ENCODE measurements at places on chromosomes 5 and 9.

- DNase-seq = peak; percentile 81
These were observed at the start of gene SPDL1 for GRCh38 chr5:169583424-169584220. SPDL1 (plus strand) TSS chr5:169583773; CDS start chr5:169588417, 4,644 bp downstream.

DNA sequence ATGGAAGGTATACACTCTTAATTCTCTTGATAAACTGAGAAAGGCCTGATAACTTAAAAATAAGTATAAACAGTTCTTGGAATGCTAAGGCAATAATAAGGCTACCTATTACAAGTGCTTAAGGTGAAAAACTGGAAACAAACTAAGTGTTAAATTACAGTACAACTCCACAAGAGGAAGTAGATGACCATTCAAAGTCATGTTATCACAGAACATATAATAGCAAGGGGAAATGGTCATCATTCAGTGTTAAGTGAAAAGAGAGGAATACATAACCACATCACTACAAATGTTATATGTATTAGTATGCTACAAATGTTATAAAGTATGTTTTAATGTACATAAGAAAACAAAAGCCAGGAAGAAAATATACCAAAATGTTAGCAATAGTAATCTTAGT is 135.9 kb downstream of the CCDC192 start:
- no peak for DNase-seq

- no peak for DNase-seq
These were observed 56.1 kb downstream of the CHD1 start for GRCh38 chr5:98872674-98873073.

GRCh38 chr9:124839612-124840299 is 13.5 kb upstream of the WDR38 start:
- DNase-seq = no peak

GRCh38 chr9:117278020-117278419 is 136.8 kb downstream of the ASTN2 start:
- DNase-seq = peak; percentile 81

DNA sequence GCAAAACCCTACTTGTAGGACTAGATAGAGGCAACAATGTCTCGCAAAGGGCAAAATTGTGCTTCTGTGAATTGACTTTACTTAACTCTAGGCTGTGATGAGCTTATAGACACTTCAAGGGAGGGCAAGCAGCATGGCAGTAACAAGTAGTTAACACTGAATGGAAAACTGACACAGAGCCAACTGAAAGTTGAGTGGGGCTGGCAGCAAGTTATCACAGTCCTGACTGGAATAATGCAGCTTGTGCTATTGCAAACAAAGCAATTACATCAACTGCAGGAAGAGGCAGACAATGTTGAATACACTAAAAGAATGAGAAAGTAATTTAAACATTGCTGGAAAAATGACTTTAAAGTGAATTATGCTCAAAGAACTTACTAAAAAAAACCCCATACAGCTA is 62.2 kb downstream of the RNF38 start:
- DNase-seq = no peak

- DNase-seq = no peak
These were observed 65.4 kb upstream of the TNFSF8 start for GRCh38 chr9:114995681-114996221.

DNA sequence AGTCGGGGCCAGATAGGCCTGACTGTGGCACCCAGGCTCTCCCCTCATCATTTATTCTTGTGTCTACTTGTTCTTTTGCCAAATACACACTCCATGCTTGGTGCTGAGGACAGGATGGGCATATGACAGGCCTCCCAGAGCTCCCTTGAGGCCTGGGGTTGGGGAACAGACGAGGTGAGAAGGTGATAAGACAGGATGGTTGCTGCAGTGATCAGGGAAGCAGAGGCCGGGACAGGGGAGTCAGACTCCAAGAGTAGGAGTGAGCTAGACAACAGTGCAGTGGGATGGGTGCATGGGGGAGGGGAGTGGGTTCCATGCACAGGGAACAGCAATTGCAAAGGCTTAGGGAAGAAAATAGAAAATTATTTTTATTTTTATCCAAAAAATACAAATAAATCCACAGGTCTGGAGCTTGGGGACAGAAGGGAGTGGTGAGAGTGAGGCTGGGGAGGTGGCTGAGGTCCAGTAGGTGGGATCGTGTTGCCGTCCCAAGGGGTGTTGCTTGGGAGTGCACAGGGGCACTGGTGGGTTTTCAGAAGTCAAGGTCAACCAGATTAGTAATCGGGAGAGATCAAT is 3.4 kb upstream of the AMBP start:
- no peak for DNase-seq

DNA sequence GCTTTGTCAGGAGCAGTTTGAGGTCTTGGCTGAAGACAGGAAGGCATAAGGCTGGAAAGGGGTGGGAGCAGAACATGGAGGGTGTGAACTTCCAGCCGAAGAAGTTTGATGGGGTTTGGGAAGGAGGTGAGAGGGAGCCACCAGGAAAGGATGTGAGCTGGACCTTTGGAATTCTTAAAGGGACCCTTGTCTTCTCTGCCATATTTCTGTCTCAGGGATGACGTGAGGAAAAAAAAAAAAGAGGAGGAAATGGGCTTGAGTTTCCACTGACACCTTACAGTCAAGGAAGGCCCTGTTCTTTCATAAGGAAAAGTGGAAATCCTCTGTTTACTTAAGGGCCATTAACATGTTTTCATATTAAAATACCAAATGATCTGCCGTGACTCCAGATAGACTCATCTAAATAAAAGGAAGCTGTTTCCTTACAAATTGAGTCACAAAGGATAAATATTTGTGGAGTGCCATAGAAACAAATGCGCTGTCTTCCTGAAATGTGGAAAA is 132.1 kb downstream of the PALM2AKAP2 start:
- no peak for DNase-seq

DNA sequence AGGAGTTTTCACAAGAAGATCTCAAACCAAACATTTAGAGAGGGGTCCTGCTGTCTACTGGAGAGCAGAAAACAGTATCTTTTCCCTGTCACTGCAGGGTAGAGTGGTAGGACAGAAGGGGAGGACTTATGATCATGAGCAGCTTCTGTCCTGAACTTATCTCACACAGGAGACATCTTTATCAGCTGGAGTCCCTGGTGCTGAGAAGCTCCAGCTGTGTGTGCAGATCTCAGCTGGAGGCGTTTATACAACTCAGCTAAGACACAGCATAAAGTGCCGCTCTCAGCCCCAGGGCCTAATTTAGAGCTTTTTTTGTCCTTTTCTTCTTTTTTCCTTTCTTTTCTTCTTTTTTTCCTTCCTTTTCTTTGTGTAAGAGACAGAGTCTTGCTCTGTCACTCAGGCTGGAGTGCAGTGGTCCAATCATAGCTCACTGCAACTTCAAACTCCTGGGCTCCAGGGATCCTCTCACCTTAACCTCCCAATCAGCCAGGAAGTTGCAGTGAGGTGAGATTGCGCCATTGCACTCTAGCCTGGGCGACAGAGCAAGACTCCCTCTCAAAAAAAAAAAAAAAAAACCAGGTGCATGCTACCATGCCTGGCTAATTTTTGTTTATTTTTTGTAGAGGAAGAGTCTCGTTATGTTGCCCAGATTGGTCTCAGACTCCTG is 31.9 kb downstream of the CCDC125 start:
- no peak for DNase-seq

GRCh38 chr5:65809817-65810531 is 88.0 kb downstream of the NLN start:
- DNase-seq = no peak

GRCh38 chr9:129481810-129482511 is 138.9 kb downstream of the C9orf50 start:
- DNase-seq = peak; percentile 13

- no peak for DNase-seq
These were observed 710 bp downstream of the WNK2 start for GRCh38 chr9:93184432-93185265.

- DNase-seq = no peak
These were observed 129.5 kb upstream of the ITGA1 start for GRCh38 chr5:52658246-52658645.

DNA sequence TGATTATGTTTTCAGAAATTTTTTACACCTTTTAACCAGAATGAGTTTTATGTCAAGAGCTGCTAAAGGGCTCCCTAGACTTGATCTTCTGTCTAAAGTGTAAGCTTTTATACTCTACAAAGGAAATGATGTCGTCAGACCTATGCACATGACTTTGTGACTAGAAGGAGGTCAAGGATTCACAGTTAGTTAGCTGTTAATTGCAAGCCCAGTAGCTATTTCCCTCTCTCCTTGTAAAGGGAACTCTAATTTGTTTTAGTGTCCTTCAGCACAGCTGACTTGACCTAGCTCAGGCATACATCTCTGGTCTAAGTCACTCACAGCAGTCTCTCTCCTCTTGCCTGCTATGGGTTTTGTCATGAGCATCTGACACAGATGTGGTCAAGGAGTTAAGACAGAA is 173.5 kb upstream of the NREP start:
- no peak for DNase-seq

- DNase-seq = no peak
These were observed 22.6 kb downstream of the TGFBR1 start for GRCh38 chr9:99127356-99128132.

- no peak for DNase-seq
These were observed 47.4 kb downstream of the FNBP1 start for GRCh38 chr9:129995409-129996160.

DNA sequence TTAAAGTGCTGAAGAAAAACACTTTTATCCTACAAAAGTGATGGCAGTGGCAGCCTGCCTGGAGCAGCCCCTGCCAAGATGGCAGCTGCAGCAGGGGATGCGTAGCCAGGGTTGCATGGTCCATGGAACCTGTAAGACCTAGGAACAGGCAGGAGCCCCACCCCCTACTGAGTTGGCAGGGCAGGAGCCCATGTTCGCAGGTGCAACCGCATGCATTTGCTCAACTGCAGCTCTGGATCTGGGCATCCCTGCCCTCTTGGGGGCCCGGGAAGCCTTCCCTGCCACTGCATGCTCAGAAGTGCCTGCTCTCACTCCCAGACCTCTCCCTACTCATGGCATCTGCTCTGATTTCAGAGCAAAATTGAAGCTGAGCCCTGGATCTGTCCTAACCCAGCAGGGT is 779.6 kb downstream of the CDH18 start:
- no peak for DNase-seq

GRCh38 chr9:35962126-35962906 is 4.4 kb upstream of the OR2S2 start:
- no peak for DNase-seq

DNA sequence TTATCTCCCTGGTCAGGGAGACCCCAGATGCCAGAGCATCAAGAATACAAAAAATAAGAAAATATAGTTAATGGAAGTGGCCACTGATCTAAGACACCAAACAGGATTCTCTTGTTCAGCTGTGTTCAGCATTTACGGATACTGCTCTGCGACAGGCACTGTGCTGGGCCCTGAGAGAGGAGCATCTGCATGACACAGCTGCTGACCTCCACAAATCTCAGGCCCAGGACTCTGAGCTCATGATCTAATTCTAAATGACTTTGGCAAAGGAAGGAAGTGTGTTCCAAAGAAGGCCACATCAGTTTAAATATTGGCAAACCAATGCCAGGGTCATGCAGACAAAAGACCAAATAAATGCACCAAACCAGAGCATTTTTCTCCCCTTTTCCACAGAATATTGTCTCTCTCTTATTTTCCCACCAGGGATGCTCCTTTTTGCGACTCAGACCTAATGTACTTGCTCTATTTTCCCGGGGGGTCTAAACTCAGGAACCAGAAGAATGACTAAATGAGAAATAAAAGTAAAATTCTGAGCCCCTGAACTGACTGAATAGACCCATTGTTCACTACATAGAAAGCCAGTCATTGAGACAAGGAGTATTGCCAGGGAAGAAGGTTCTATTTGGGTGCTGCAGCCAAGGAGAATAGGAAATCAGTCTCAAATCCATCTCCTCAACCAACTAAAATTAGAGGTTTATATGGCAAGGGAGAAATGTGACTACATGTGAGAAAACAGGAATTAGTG is 1.4 kb upstream of the AGGF1 start:
- no peak for DNase-seq

DNA sequence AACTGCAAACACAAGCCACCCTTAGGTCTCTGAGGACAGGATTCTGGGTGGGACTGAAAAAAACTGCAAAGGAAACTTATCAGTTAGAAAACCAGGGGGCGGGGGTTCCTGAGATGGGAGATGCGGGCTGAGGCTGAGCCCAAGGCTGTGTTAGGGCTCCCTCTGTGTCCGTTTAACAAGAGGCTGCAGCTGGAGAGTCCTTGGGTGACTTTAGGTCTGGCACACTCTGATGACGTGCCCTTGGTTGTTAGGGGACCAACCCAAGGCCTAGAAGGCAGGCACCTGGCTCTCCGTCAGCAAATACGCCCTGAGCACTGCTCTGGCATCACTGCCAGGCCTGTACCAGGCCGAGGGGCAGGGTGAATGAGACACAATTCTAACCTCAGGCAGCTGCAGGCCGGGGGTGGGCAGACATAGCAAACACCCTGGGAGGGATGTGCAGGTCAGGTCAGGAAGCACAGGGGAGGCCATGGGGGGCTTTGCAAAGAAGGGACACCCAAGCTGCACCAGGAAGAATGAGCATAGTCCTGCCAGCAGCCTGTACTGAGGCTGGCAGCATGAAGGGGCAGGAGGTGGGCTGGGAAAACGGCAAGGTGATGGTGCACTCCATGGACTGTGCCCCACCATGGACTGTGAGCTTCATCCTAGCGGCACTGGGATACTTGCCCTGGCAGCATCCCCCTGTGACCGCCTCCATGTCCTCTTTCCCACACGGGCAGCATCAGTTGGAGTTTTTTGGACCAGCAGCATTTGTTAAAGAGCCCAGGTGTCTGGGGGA is 137.9 kb downstream of the GABBR2 start:
- DNase-seq = no peak

GRCh38 chr9:115691693-115692092 is 461.9 kb upstream of the PAPPA start:
- DNase-seq = no peak

GRCh38 chr5:90747693-90748092 is 189.1 kb downstream of the ADGRV1 start:
- no peak for DNase-seq

GRCh38 chr9:104776797-104777196 is 12.9 kb downstream of the NIPSNAP3B start:
- no peak for DNase-seq

DNA sequence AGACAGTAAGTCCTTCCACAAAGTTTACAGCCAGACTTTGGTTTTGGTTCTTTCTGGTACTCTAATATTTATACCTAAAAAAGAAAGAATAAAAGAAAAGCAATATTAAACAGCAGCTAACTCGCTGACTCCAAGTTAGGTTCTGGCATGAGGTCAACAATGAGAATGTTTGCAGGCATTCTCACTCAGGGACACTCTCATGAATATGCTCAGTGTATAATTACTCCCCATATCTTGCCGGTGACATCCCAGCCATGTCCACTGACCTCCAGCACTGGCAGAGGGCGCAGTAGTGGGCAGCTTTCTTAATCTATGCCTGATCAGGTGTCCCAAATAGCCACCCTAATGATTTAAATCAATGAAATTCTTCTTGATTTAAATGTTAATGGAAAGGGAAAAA is 151.5 kb downstream of the BNC2 start:
- no peak for DNase-seq

GRCh38 chr5:54017580-54017979 is 292.8 kb downstream of the ARL15 start:
- DNase-seq = no peak

GRCh38 chr9:81637276-81637675 is 52.1 kb downstream of the TLE1 start:
- no peak for DNase-seq

GRCh38 chr5:150912312-150912814 is 7.6 kb upstream of the ZNF300 start:
- no peak for DNase-seq

Data from NCI-H1105 (cell line).